ENCODE measurements at places on chromosomes 13 and 19.

GRCh38 chr19:40279761-40280607, 5.2 kb downstream of the AKT2 start:
- DNase-seq: no peak

DNA sequence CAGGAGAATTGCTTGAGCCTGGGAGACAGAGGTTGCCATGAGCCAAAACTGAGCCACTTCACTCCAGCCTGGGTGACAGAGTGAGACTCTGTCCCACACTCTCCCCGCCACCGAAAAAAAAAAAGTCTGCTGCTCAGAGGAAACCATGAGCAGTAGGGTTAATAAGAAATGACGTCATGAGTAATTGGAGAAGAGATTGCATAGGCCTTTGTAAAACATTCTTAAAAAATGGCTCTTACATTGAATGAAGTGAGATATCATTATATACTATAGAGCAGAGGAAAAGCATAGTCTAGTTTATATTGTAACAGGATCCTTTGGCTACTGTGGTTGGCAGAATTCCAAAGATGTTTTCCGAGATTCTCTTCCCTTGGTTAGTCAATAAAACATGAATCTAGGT, 228.2 kb downstream of the PCDH20 start:
- DNase-seq: no peak

- DNase-seq: no peak
Measured at GRCh38 chr19:55443045-55443823, at the start of gene SHISA7. TSS of gene SHISA7 (minus strand) at chr19:55443300. CDS start at chr19:55442863, 437 bp downstream.

DNA sequence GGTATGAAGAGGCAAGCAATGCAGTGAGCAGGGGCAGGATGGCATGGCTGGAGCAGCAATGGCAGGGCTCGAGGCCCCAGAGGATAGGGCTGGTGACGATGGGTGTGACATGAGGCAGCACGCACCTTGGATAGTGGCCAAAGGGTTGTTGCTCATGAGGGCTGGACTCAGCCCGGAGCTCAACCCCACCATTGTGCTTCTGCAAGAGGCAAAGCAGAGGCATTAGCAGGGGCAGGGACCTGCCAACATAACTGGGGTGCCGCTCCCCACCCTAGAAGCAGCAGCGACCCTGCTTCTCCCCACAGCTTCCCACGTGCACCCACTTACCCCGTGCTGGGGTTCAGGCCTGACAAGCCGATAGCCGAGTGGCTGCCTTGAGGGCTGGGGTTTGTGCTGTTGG, 15.8 kb downstream of the ZNF574 start:
- no peak for DNase-seq

DNA sequence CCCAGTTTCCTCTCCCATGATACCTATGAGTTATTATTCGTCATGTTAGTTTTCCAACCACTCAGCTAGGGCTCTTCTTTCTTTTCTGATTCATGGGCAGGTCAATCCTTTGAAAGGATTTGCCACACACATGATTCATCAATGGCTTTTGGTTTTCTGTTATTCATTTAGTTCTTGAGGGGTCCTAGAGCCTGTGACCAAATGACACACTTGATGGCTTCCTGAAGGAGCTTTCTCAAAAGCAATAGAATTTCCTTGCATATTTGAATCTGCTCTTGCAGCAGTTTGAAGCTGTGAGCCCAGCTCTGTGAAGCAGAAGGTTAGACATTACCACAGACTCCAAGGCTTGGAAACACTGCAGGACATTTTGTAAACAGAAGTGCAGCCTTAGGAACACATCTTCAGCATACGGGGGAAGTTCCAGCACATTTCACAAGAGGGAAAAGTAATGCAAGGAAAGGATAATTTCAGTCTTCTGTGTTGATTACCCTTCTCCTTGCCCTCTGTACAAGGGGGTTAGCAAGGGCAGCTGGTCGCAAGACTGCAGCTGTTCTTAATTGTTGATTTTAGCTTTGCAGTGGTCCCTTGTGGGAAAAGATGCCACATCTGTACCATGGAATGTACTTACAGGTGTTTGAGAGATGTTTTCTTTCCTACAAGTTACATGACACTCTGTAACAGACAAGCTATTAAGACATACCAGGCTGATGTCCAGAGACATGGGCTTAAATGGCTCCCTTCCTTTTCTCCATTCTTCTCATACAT, 338.6 kb downstream of the KCNRG start:
- no peak for DNase-seq

DNA sequence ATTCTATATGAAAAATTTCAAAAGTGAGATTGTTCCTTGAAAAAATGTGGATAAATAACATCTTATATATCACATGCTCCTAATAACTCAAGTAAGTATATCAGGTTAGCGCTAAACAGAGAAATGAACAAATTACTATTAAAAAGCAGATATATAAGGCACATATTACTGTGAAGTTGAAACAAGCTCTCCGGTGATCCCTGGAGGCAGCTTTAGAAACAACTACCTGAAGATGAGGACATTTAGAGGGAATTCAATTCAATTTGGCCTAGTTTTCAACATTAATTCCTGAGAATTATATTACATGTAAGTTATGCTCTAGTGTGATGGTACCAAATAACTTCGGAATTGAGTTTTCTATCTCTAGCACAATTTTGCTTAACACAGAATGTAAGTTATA, 1373.6 kb upstream of the SPRY2 start:
- no peak for DNase-seq

GRCh38 chr19:44032001-44032610, 6.9 kb downstream of the ZNF222 start:
- DNase-seq: no peak

GRCh38 chr13:41568143-41568971, 111.0 kb downstream of the RGCC start:
- DNase-seq: no peak

GRCh38 chr13:59545007-59545406, 618.7 kb downstream of the DIAPH3 start:
- no peak for DNase-seq

- DNase-seq: no peak
Measured at GRCh38 chr19:39839678-39840327, 5.8 kb upstream of the DYRK1B start.

GRCh38 chr13:44801990-44802389, 187.3 kb downstream of the NUFIP1 start:
- DNase-seq: no peak

DNA sequence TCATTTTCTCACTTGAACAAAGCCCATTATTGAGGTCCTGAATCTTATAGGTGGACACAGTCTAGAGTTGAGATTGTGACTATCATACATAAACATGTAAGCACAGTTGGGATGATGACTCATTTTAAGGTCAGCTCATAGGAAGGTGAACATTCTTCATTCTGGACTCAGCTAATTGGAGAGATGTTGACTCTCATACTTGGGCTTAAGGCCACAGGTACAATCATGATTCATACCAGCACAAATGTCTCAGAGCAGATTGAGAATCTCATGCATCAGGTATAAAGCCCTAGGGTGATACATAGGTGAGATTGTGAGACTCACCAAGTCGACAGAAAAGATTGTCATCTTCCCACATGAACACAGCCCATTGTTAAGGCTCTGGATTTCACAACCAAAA, 62.3 kb upstream of the ZNF724 start:
- no peak for DNase-seq

DNA sequence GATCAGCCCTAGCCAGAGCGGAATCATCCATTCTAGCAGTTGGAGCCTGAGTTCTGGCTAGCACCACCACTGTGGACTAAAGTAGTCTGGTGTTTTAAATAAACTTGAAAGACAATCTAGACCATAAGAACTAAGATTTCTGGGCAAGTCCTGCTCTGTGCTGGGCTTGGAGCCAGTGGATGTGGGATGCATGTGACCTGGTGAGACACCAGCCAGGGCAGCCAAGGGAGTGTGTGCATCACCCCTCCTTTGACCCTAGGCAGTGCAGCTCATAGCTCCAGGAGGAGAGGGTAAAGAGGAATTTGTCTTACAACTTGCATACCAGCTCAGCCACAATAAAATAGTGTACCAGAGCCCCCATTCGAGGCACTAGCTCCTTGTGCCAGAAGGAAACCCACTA, 21.0 kb downstream of the ITGBL1 start:
- no peak for DNase-seq

- DNase-seq: peak; percentile 77
Measured at GRCh38 chr19:16449330-16449961, 22.3 kb downstream of the EPS15L1 start.

DNA sequence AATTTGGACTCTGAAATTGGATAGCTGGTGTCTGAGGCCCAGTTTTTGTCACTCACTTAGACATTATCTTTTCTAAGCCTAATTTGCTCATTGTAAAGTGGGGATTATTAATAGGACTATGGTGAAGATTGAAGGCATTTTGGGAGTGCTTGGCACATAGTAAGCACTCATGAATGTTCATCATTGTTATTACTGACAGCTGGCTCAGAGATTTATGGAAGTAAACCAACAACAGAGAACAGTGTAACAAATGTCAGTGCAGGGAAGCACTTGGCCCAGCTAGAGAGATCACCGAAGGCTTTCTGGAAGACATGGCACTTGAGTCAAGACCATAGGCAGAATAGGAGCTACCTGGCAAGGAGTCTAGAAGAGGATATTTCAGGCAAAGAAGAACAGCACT, 92.3 kb downstream of the RFC3 start:
- DNase-seq: no peak

DNA sequence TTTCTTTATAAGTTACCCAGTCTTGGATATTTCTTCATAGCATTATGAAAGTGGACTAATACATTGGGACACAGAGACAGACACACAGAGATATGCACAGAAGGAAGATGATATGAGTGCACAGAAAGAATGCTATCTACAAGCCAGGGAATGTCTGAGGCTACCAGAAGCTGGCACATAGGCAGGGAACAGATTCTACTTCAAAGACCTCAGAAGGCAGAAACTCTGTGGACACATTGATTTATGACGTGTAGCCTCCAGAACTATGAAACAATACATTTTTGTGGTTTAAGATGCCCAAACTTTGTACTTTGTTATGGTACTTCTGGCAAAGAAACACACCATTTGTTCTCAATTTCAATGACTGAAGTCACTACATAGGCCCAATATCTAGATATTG, 556.7 kb downstream of the PCDH9 start:
- DNase-seq: no peak

DNA sequence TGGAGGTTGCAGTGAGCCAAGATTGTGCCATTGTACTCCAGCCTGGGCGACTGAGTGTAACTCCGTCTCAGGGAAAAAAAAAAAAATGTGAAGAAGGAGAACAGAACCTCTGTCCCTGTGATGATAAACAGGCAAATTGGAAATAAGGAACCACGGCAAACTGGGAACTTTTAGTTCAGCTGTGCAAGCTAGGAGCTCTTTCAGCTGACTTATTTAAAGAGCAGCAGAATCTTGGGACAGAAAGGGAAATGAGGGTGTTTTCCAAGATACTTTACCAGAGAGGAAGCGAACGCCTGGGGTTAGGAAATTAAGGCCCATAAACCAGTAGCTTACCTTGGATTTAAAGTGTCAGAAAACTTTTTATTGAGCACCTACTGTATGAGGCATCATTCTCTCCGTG, 3.0 kb upstream of the UPF1 start:
- DNase-seq: no peak

GRCh38 chr19:14022469-14022868, 5.5 kb upstream of the RLN3 start:
- DNase-seq: no peak

DNA sequence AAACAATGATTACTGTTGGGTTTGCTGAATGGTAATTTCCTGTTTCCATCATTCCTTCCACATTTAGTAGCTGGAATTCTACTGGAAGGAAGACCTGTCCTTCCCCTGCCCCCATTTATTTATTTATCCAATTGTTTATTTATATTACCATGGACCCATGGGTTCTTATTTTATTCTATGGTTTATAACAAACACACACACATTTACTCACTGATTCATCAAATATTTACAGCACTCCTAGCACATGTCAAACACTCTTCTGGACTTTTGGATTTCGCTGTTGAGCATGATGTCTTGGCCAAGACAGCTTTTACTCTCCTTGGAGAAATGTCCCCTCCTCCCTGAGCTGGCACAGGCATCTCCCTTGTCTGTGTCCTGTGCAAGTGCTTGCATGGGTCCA, 227.8 kb upstream of the MAB21L1 start:
- no peak for DNase-seq

GRCh38 chr19:47036097-47036651, 12.2 kb downstream of the TMEM160 start:
- no peak for DNase-seq

- no peak for DNase-seq
Measured at GRCh38 chr13:67623630-67624029, 393.5 kb upstream of the PCDH9 start.

DNA sequence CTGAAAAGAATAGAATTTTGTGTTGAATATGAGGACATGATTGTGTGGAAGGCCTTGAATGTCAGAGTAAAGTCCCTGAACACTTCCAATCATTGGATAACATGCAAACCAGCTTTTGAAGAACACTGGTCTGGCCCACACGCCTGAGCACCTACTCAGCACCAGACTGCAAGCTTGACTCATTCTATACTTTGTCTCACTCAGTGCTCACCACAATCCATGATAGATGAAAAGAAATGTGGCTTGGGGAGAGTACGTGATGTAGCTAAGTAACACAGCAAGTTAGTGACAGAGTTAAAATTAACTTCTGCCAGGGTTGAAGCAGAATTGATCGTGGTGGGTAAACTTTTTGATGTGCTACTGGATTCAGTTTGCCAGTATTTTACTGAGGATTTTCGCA, 12.0 kb downstream of the DLEU7 start:
- no peak for DNase-seq

- DNase-seq: peak; percentile 64
Measured at GRCh38 chr13:46551410-46552302, 1.3 kb upstream of the LRCH1 start.

All from activated CD4-positive, alpha-beta memory T cell treated with anti-CD3 and anti-CD28 coated beads, Interleukin-2, amount 10 ng/mL, durations not matched to agents 7 days and 5 days (primary cell).